KBM-7 (cell line): ENCODE measurements at places on chromosomes 2 and 18.

GRCh38 chr18:7784171-7784570 lies 217.1 kb downstream of the PTPRM start:
- DNase-seq = no peak

- DNase-seq = no peak
Observed at GRCh38 chr2:74719066-74719465, 65.0 kb downstream of the SEMA4F start.

DNA sequence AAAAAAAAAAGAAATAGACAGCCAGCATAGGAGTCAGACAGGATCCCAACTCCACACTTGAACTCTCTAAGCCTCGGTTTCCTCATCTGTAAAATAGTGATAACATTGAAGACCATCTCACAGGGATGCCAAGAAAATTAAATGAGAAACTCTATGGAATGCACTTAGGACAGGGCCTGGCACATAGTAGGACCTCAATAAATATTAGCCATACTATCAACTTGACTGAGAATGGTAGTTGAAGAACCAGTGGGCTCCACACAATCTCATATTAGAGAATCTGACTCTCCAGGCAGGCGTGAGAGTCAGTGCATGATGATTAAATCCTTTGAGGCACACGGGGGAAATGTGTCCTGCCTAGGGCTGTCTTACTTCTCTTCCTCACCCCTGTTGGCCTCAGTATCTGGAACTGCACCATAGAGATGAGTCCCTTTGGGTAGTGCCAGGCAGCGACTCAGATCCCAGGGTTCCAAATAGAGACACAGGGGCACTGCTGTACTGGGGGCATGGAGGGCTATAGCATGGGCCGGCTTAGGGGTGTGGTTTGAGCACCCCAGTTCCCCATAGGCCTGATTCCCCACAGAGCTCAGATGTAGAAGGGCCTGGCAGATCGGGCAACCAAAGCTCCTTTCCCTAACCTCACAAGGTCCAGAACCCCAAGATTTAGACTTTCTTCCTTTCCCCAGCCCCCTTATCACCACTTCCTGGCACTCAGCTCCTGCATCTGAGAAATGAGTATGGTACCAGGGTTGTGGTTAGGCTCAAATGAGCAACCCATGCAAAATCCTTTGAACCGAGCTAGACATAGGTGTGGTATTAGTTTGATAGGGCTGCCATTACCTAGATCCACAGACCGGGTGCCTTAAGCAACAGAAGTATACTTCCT lies 51.3 kb upstream of the CAB39 start:
- no peak for DNase-seq

DNA sequence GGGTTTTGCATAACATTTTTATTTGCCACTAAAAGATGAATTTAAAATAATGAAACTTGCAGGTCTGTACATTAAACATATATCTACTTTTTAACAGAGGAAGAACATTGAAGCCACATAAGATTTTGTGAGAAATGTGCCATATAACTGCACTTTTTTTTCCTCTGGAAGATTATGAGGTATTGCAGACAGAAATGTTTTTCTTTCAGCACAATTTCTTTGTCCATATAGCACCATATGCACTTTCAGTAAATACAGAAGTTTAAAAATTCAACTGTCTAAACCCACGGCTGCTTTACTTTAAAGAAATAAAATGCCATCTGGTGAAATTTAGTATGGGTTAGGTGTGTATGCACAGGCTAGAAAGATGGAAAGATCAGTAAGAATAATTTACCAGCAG lies 470 bp upstream of the FAP start:
- no peak for DNase-seq

DNA sequence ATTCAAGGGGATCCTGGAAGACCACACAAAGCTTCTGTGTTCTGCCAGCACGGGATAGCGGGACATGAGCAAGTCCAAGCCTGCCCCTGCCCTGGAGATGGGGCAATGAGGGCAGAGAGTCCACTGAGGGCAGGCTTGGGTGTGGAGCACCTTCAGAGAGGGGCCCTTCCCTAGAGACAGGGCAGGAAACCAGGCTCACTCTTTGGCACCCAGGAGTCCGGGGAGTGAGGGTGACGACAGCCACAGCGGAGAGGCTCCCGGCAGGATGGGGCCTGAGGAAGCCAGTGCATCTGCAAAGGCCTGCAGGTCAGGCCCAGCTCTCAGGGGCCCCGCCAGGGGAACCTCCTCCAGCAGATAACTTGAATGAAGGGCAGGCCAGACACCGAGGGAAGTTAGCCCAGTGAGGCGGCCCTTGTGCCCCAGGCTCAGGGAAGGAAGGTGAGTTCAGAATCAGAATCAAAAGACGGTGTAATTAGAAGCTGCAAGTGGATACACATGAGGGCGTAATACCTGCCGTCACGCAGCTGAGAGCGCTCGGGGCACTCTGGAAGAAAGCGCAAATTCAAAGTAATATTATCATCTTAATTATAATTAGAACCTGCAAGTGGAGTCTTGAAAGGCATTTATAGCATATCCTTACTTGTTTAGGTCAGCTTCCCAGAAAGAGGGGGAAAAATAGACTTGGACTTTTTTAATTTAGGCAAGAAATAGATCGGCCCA lies 142.6 kb upstream of the LGALSL start:
- no peak for DNase-seq

GRCh38 chr2:199307461-199307860 lies 150.3 kb downstream of the SATB2 start:
- no peak for DNase-seq
